ENCODE measurements at places on chromosomes 3 and 15. TPM values are rescaled to one million over a fixed set of nuclear protein-coding genes. Genes with fewer than 3 reads are reported as not detected.

Gene SOX2
- total RNA-seq = not detected

Gene LRTM1
- not detected for total RNA-seq

Gene SCG5
- 0.70 TPM for total RNA-seq

Gene NMD3
- total RNA-seq = 77.3 TPM

Gene IL20RB
- total RNA-seq = 0.63 TPM

Gene UBA5
- total RNA-seq = 60.5 TPM

Gene ZBED2
- total RNA-seq = 671 TPM

Gene INKA1
- total RNA-seq = 1.5 TPM

Gene MOBP
- total RNA-seq = not detected

Gene ALDH1L1
- total RNA-seq = not detected

Gene CLDN18
- total RNA-seq = not detected

Gene EHHADH
- total RNA-seq = 3.4 TPM

Gene GOLGA8T
- total RNA-seq = not detected

Gene CAND2
- 2.6 TPM for total RNA-seq

Gene IL5RA
- total RNA-seq = 0.38 TPM

Gene C3orf20
- total RNA-seq = not detected

Gene RASL12
- total RNA-seq = not detected

Gene DNAJC13
- 41.0 TPM for total RNA-seq

Gene RAB6B
- total RNA-seq = 0.57 TPM

Gene PLSCR2
- not detected for total RNA-seq

Gene LRRIQ4
- 0.25 TPM for total RNA-seq

Gene ASB14
- total RNA-seq = not detected

Gene C3orf33
- total RNA-seq = 2.5 TPM

Gene SEMA4B
- 5.8 TPM for total RNA-seq

Gene BMF
- 7.7 TPM for total RNA-seq

Gene RTP4
- total RNA-seq = 1.9 TPM

Gene IMPG2
- 0.06 TPM for total RNA-seq

Gene COL8A1
- total RNA-seq = not detected

Gene COL6A5
- total RNA-seq = not detected

Gene PLSCR5
- not detected for total RNA-seq

Gene UROC1
- not detected for total RNA-seq

Gene XYLB
- total RNA-seq = 6.9 TPM

Gene STRIT1
- total RNA-seq = not detected

Gene MEX3B
- total RNA-seq = 0.51 TPM

Gene CFAP20DC
- 0.89 TPM for total RNA-seq

Gene COL7A1
- 1.3 TPM for total RNA-seq

Gene SLC12A8
- 3.9 TPM for total RNA-seq

Gene ANKRD63
- 0.17 TPM for total RNA-seq

Gene SLC2A2
- total RNA-seq = not detected

Gene GNAI2
- 242 TPM for total RNA-seq
